ENCODE measurements at places on chromosomes 1 and 21.

GRCh38 chr1:232875536-232875935, 70.3 kb downstream of the MAP10 start:
- no peak for DNase-seq

DNA sequence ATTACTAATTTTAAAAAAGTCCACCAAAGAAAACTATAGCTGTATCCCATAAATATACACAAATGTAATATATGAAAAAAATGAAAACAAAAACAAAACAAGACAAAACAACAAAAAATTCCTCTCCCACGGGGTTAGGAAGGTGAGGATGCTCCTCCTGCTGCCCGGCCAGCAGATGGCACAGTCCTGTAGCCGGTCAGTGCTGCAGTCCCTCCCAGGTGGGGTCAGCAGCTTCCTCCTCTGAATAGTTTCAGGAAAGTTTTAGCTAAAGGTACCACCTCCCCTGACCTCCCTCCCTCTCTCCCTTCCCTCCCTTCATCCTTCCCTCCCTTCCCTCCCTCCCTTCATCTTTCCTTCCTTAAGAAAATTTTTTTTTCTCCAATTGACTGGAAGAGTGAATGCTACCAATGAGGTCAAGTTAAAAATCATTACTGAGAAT, 67.8 kb upstream of the BCL10 start:
- DNase-seq, result no peak

DNA sequence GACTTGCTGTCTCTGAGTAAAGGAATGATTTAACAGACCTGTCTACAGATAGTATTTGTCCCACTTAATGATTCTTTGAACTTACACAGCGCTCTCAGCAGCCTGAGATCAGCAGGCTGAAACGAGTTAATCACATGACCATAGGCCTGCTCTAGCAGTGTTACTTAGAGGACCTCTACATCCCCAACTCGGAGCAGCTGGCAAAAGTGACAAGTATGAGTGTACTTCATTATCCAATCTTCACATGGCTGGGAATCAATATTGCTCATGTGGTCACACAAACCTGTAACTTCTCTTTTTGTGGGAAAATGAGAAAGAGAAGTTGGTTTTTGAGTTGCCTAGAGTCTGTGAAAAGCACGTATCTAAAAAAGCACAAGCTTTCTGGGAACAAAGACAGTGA, 11.4 kb upstream of the ATP13A2 start:
- DNase-seq, result no peak

DNA sequence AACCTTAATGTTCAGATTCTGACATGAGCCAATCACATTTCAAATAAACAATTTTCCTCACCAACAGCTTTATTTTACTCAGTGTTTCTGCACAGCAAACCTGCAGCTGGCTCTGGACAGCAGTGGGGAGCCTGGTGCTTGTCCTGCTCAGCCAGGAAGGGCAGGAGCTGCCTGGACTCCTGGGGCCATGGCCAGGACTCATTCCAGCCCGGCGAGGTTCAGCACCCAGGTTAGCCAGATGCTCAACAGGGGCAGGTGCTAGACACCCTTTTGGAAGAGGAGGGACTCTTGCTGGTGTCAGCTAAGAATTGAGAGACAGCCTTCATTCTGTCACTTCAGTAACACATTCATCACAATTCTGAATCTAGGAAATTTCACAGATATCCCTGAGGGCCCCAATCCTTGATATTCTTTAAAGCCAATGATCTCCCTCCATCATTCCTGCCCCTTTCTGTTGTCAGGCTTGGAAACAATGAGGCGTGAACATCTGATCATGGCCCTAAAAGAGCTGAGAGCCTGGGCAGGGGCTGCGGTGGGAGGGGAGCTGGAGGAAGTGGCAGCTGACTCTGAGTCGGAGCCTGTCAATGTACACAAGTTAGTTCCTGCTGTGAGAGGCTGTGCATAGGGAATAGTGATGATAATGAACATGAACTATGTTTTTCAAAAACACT, 251.3 kb downstream of the SDCCAG8 start:
- no peak for DNase-seq

DNA sequence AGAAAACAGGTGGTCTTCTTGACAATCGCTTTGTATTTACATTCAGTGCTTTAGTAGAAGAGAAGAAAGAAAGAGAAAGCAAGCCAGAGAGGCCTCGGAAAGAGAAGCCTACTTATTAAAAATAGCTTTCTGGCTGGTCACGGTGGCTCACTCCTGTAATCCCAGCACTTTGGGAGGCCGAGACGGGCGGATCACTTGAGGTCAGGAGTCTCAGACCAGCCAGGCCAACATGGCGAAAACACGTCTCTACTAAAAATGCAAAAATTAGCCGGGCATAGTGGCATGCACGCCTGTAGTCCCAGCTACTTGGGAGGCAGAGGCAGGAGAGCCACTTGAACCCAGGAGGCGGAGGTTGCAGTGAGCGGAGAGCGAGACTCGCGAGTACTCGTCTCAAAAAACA, 1.8 kb upstream of the SLC19A2 start:
- DNase-seq, result no peak

All from stimulated activated CD8-positive, alpha-beta memory T cell treated with anti-CD3 and anti-CD28 coated beads, Interleukin-7, amount 100 ng/mL, for 4 hours (primary cell).